ENCODE measurements at places on chromosomes 12 and 14.

GRCh38 chr14:50957296-50957695, 13.0 kb upstream of the PYGL start:
- DNase-seq = no peak

DNA sequence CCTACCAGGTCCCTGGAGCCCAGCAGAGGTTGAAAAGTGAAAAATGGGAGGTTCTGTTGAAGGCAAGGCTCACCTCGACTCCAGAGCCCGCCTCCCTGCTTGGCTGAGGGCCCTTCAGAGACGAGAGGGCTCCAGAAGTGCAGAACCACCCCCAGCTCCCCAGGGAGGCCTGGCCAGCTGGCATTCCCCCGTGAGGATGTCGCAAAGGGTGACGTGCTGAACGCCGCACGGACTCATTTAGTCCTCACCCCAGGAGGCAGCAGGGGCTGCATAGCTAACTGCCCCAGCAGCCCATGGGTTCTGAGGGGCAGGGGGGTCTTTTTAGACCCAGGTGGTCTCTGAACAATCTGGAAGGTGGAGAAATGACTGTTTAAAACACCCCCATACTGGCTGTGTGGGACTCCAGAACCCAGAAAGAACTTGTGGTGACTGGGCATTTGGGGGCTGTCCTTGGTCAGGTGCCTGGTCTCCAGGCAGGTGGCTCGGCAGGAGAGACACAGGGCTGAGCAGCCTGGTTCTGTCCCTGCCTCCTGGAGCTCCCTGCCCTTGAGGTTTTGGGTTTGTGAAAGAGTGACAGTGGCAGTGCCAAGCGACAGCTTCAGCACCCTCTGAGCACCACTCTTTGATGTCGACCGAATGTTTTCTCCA, 32.0 kb downstream of the ANAPC7 start:
- DNase-seq = peak; percentile 70

GRCh38 chr14:68305738-68306137, 486.2 kb downstream of the RAD51B start:
- no peak for DNase-seq

GRCh38 chr14:20836668-20837338, 34.2 kb upstream of the RNASE1 start:
- DNase-seq = no peak

DNA sequence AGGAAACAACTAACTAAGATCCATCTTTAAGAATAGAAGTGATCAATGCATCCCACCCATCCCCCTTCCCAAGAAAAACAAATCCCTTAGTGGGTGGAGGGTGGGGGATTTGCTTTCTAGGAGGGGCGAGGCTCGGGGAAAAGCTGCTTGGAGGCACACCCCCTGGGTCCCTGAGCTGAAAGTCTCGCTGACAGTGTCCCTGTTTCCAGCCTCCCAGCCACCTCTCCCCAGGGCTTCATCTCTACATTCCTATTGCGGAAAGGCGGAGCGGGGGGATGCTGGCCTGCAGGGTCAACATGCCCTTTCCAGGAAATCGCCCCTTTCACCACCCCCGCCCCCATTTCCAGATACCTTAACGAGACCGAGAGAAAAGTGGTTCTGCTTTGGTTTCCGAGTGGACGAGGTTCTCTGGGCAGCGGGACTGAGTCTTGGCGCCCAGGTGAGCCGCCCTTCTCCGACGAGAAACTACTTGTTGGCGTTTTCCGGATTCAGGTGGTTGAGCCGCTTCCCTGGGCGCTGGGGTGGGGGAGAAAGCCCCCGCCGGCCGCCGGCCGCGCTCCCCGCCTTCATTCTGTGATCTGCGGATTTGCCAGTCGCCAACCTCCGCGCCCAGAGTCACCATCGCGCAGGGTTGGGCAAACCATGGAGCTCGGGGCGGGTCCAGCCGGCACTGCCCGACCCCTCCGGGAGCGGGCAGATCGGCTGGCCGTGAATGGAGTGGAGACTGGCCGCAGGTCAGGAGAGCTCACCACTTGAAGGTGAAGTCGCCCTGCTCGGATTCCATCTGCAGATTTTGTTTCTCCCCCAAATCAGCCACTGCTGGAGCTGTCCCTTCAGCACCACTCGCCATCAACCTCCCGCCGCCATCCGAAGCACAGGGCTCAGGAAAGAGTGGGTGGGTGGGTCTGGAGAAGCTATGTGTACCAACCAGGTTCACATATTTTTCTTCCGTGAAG, 505 bp downstream of the KCNC2 start:
- no peak for DNase-seq

DNA sequence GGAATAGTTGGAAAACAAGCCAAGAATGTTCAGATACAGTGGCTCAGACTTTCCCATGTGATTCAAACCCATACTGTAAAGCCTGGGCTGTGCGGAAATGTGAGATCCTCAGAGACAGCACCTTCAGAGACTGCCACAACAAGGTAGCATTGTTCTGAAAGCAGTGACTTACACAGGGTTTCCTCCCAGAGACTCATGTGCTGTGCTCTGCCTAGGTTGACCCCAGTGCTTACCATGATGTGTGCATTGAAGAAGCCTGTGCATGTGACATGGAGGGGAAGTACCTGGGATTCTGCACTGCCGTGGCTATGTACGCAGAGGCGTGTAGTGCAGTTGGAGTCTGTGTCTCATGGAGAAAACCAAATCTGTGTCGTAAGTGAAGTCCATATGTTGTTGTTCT, 219.4 kb downstream of the LRRK2 start:
- DNase-seq = no peak

DNA sequence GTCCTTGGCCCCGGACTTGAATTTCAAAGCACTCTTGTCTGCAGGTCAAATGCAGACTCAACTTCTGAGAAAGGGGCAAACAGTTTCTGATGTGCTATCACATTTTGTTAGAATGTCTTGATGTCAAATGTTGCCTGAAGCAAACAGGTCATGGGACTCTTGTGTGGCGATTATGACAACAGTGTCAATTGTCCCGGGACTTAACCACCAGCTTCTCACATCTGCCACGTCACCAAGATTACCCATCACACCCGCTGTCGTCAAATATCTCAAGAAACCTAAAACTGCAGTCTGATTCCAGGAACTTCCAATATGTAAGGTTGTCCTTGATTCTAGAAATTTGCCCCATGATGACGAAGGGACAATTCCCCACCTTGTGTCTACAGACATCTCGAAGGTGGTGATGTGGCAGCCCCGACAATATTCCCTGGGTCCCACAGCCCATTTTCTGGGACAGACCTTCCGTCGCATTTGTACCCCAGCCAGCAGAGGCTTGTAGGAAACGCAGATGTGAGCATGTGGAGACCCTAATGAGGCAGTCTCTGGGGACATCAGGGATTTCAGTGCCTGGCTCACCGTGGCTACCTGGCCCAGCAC, 21.3 kb downstream of the LRTM2 start:
- no peak for DNase-seq

- no peak for DNase-seq
Observed at GRCh38 chr14:74571441-74571841, 40.6 kb downstream of the LTBP2 start.

Data from D721Med (cell line).